Kidney tubule cell (primary cell): ENCODE measurements at places on chromosomes 16 and 17.

GRCh38 chr17:40558890-40559563 is 6.2 kb downstream of the CCR7 start:
- no peak for DNase-seq

- DNase-seq: no peak
Observed at GRCh38 chr17:69913216-69913615, 161.8 kb upstream of the KCNJ16 start.

- no peak for DNase-seq
Observed at GRCh38 chr16:25370541-25370940, 112.9 kb upstream of the ZKSCAN2 start.

DNA sequence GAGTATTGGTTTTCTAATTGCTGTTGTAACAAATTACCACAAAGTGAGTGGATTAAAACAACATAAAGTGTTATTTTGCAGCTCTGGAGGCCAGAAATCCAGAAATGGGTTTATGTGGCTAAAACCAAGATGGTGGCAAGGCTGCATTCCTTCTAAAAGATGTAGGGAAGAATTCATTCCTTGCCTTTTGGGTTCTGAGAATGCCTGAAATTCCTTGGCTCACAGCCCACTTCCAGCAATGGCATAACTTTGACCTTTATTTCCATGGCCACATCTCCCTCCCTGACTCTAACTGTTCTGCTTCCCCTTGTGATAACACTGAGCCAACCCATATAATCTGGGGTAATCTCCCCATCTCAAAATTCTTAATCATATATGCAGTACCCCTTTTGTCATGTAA is 269.6 kb upstream of the RPL38 start:
- DNase-seq: peak; percentile 17

DNA sequence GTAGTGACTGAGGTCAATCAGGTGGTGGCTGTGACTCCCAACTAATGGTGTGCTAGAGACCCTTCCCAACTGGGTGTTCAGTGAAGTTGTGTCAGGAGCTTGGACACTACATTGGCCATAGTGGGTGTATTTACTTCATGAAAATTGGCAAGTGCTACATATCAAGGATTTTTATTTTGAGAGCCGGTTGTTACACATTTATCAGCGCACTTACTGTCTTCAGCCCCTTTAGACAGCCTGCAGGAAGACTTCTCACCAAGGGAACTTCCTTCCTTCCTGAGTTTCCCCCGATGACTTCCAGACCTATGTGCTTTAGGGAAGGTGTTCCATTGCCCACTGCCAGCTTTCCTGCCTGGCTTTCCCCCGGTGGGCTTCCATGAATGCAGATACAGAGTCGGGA is 261.2 kb downstream of the CBLN1 start:
- no peak for DNase-seq

DNA sequence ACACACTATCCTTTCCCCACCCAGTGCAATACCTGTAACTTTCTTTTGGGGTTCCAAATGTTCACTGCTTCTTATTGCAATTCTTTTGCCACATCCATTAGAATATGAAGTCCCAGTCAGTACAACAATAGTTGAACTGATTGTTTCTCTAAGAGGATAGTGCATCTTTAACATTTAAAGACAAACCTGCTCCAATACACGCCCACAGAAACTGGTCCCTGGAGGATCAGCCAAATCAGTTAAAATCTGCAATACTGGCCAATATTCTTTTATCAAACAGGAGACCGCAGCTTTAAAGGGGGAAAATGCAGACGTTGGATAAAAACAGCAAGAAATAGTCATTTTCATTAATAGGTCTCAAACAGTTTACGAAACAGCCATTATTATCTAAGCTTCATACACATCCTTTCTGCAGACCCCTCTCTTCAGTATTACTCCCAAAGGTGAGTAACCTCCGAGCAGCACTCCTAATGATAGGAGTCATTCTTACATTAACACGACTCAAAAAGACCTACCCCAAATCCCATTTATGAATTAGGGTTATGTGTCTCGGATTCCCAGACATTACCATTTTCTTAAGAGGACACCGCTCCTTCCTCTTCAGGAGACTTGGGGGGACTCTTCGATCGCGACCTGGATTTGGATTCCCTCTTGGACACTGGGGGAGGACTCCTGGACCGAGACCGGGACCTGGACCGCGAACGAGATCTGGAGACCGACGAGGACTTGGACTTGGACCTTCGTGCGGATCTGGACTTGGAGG is 1.4 kb downstream of the SRSF2 start:
- peak; percentile 20 for DNase-seq

DNA sequence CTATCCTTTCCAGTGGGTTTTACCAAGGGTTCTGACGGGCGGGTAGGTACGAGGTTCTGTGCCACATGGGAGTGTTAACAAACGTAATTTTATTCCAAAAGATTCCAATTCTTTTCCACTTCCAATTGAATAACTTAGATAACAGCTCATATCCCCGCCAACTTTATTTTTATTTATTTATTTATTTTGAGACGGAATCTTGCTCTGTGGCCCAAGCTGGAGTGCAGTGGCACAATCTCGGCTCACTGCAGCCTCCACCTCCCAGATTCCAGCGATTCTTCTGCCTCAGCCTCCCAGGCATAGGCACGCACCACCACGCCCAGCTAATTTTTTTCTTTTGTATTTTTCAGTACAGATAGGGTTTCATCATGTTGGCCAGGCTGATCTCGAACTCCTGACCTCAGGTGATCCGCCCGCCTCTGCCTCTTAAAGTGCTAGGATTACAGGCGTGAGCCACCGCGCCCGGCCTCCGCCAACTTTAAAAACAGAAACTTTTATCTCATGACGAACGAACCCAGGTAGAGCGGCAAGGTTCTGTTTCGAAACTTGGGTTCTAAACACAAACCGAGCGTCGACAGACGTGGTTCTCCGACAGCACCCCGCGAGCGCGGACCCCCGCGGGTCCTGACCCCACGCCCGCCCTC is 613 bp downstream of the ECI1 start:
- peak; percentile 57 for DNase-seq

GRCh38 chr17:332023-332422 is 20.6 kb downstream of the RPH3AL start:
- DNase-seq: no peak

GRCh38 chr17:77782201-77782600 is 176.3 kb upstream of the TNRC6C start:
- DNase-seq: no peak

- DNase-seq: no peak
Observed at GRCh38 chr17:27329146-27329805, 35.4 kb downstream of the WSB1 start.

- peak; percentile 81 for DNase-seq
Observed at GRCh38 chr17:75774991-75775668, 9.5 kb upstream of the UNK start.

- DNase-seq: no peak
Observed at GRCh38 chr17:59863616-59864015, 29.1 kb downstream of the TUBD1 start.

DNA sequence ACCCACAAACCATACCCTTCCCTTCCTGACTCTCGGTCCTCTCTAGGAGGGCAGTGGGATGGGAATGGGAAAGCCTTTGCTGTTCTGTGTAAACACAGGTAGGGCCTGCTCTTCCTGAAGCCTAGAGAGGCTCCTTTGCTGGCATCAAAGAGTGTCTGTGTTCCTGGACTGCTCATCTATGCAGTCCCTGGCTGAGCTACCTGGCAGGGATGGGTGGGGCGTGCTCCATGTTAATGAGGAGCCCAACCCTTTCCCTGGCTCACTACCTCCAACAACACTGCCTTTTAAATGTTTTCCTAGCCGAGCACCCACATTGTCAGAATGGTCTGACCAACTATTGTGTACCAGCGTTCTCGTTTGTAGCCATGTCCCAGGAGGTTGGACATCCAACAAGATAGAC is 26.6 kb upstream of the NAGLU start:
- DNase-seq: no peak

DNA sequence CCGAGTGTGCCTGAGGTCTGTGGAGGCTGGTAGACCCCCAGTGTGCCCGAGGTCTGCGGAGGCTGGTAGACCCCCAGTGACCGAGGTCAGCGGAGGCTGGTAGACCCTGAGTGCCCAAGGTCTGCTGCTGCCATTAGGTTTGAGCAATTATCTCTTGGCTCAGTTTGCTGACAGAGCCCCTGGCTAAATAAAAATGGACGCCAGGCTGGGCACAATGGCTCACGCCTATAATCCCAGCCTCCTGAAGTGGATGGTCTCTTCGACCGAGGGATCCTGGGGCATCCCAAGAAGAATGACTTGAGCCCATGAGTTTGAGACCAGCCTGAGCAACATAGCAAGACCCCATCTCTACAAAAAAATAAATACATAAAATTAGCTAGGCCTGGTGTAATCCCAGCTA is 98.7 kb upstream of the ZNF469 start:
- no peak for DNase-seq

GRCh38 chr17:17582372-17582771 is 9.1 kb downstream of the PEMT start:
- DNase-seq: no peak

DNA sequence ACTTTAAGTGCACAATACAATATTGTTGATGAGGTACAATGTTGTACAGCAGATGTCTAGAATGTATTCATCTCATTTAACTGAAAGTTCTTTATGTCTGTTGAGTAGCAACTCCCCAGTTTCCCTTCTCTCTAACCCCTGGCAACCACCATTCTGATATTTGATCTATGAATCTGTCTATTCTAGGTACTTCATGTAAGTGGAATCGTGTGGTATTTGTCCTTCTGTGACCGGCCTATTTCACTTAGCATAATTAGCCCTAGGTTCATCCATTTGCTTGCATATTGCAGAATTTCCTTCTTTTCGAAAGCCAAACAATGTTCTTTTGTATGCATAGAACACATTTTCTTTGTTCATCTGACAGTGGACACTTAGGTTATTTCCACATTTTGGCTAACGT is 10.8 kb downstream of the RGS9 start:
- no peak for DNase-seq

- DNase-seq: peak; percentile 35
Observed at GRCh38 chr17:79800325-79801155, 3.7 kb upstream of the CBX8 start.

GRCh38 chr17:67369676-67370075 is 3.3 kb upstream of the PSMD12 start:
- DNase-seq: no peak

- peak; percentile 87 for DNase-seq
Observed at GRCh38 chr17:72592242-72592966, 471.6 kb downstream of the SOX9 start.

- DNase-seq: no peak
Observed at GRCh38 chr17:40949418-40949817, 12.0 kb upstream of the KRT23 start.

DNA sequence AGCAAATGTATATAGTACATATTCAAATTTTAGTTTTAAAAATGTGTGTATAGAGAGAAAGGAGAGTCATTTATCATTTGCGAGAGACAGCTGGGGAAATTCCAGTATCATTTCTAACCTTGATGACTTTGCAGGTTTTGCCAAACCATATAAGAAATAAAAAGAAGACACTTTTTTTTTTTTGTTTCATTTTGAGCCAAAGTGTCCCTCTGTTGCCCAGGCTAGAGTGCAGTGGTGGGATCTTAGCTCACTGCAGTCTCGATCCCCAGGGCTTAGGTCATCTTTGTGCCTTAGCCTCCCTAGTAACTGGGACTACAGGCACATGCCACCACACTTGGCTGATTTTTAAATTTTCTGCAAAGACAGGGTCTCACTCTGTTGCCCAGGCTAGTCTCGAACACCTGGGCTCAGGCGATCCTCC is 38.4 kb upstream of the VWA3A start:
- DNase-seq: no peak

GRCh38 chr16:46843898-46844642 is 13.1 kb upstream of the C16orf87 start:
- no peak for DNase-seq

- peak; percentile 33 for DNase-seq
Observed at GRCh38 chr17:41498276-41498675, 7.1 kb downstream of the KRT13 start.

- no peak for DNase-seq
Observed at GRCh38 chr17:66076546-66077190, 115.3 kb downstream of the CEP112 start.

DNA sequence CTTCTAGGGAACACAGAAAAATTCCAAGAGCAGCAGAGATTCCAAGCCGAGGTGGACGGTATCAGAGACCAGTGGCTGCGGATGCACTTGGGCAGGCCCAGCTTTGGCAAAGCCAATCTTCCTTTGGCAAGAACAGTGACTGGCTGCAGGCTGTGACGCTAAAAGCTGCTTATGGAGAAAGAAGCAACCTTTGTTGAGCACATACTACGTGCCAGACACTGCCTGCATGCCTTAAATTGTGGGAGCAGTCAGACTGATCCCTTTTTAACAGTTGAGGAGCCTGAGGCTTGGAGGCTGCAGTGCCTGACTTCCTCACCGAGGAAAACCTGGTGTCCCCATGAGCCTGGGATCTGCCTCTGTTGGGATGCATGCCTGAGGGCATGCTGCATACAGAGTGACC is 69.0 kb upstream of the AMZ2 start:
- no peak for DNase-seq

GRCh38 chr16:72480911-72481310 is 309.0 kb upstream of the PMFBP1 start:
- DNase-seq: no peak
